Stimulated activated CD8-positive, alpha-beta memory T cell treated with anti-CD3 and anti-CD28 coated beads, Interleukin-7, amount 100 ng/mL, for 1 hour (primary cell): ENCODE measurements at places on chromosomes 11 and 22.

- DNase-seq, result no peak
These were observed 121.2 kb upstream of the VPREB1 start for GRCh38 chr22:22123118-22123959.

GRCh38 chr11:59224351-59224928 is 11.7 kb upstream of the MPEG1 start:
- no peak for DNase-seq

DNA sequence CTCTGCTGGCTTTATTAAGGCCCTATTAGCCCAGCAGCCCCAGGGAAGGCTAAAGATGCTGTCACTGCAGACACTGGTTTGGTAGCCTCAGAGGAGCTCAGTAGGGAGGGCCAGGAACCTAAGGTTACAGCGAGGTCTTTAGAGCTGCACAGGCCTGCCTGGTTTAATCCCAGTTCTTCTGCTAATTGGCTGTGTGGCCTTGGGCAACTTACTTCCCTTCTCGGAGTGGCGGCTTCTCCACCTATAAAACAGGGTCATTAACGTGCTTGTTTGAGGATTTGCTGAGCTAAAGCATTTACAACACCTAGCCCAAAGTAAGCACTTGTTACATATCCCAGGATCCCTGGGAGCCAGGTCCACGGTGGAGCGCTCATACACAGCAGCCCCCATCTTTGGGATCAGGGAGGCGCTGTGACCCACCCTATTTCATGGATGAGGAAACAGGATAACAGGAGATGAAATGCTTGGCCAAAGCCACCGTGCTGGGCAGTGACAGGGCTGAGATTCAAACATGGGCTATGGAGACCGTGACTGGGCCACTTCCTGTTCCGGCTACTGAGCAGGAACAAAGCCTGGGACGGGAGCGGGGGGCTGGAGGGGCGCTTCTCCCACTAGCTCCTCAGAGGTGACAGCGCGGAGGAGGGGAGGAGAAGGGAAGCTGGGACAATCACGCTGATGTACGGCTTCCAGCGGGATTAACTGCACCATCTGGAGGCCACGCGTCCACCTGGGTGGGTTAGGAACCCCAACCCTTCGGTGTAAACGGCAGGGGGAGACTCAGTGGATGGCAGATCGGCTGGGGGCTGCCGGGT is 61.5 kb downstream of the IGLL1 start:
- no peak for DNase-seq

DNA sequence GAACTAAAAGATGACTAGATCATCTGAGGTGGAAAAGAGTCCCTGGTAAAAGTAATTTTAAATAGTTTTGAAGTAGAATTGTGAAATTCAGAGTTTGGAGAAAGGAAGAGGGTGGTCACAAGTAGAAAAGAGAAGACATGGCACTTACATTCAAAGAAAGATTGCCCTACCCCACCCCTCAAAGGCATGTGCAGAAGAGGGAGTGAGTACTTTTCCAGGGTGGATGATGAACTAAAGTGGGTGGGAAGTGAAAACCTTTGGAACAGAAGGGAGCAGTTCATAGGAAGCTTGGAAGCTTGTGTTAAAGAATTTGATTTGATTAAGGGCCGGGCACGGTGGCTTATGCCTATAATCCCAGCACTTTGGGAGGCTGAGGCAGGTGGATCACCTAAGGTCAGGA is 23.6 kb downstream of the SREBF2 start:
- DNase-seq, result no peak

DNA sequence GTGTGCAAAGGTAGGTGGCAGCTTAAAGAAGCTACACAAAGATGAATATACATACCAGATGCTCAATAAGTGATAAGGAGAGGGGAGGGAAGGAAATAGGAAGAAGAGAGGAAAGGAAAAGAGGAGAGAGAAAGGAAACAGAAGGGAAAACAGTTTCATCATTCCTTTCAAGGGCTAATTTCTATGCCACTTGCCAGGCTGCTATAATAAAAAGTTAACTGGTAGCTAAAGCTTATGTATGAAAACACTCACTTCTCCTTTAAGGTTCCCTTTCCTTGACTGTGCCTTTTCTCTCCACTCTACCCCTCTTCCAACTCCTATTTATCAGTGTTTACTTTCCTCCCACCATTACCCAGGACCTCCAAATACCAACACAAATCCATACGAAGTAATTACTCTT is 347.9 kb downstream of the DLG2 start:
- DNase-seq, result no peak

DNA sequence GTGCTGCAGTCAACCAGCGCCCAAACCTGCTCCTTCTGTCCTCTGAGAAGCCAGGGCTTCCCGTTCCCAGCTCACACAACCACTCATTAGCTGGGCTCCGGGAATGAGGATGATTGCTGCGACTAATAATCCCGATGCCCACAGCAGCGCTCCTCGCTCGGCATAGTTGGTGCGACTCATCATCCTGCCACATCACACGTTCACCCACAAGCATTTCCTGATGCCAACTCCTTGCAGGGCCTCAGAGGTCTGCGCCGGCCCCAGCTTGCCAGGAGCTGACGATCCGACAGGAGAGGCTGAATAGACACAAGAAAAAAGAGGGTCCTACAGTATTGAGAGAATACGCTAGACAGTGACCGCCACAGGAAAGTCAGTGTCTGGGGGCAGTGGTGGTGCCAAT is 10.6 kb upstream of the CSNK1E start:
- DNase-seq, result no peak

- no peak for DNase-seq
These were observed 13.0 kb downstream of the ACO2 start for GRCh38 chr22:41481925-41482318.

DNA sequence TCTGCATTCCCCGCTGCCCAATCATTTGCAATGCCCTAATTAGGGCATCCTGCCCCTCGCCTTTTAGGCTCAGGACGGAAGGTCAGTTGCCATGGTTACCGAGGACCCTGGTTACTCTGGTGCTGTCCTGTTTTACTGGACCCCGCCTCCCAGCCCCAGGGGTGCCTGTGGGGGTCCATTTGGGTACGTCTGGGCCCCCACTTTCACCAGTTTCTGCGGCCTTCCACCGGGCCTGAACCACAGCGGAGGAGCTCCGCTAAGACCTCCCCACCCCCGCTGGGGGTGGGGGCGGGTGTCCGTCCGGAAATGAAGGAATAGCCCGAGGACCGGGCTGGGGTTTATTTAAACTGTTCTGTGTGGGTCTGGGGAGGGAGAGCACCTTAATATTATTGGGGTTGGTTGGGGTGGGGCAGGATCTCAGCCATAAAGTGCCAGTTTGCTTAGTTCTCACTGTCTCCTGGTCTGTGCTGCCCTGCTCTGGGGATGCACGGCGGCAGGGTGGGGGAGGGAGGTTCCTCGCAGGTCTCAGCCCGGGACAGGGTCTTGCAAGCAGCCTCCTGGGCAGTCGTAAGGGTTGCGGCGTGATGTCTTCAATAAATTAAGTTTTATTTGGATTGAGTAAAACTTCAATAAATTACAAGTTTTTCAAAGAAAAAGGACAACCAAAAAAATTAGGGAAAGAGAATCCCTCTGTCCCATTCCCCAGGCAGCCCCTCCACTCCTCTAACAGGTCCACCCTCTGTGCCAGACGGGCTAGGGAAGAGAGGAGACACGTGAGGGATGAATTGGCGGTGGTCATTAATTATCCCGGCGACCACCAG is 5.3 kb downstream of the PHOX2A start:
- DNase-seq, result no peak

DNA sequence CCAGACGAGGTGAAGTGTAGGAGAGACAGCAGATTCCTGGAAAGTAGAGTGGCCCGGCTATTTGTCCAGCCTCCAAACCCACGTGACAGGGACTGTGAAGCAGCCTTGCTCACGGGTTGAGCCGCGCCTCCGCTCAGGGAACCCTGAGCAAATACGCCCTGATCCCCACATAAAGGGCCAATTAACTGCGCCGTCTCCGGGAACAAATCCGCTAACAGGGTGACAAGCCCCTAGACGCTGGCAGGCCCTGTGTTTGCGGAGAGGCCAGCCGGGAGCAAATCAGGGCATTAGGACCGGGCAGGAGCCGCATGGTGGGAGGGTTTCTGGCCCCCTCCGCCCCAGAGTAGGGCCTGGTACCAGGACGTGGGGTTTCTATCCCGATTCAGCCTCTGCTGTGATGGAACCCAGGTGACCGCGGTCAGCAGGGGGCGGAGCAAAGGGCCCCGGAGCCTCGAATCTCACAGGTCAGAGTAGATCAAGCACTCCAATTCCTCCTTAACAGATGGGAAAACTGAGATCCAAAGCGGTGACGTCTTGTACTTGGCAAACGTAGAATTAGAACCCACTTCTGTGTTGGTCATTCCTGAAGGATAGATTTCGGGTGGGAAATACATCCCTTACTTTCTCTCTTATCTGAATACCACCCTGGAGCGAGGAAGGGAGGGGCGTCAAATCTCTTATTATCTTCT is 2.0 kb upstream of the ROBO3 start:
- no peak for DNase-seq

- no peak for DNase-seq
These were observed 1552.7 kb upstream of the TENM4 start for GRCh38 chr11:80993536-80993935.

GRCh38 chr11:114762408-114762807 is 84.1 kb downstream of the NXPE2 start:
- no peak for DNase-seq

DNA sequence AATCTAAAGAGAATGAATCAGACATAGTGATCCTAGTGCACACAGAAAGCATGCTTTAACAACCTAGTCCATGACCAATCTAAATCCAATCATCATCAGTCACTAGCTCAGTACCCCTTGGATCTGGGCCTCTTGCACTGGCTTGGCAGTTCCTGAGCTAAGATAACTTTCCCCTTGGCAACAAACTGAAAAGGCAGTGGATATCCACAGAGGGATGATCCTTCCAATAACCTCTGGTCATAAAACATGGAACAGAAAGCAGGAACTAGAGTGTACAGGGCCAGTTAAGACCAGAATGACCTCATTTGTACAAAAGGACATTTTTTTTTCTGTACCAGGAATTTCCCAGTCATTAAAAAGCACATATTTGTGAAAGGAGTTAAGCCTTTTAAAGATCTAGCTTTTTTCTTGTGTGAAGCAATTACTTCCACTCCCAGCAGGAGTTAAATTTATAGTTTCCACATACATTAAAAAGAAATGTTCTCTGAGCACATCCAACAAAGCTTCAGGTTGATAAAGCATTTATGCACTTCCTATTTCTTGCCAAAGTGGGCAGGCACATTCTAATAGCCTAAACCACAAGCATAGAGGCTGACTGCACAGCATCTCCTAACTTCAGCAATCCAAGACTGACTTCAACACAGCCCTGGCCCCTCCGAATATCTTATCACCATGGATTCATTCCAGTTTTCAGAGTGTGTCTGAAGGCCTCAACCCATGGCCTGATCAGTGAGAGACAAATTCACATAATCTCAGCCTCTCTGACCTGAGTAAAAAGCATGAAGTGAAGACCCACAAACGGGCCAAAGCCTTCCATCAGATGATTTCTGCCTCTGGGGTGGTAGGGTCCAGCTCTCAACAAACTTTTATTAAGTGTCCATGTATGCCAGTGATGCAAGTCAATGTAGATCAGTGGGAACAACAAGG is 29.9 kb downstream of the GUCY1A2 start:
- DNase-seq, result no peak

GRCh38 chr11:78995171-78995570 is 420.5 kb upstream of the NARS2 start:
- no peak for DNase-seq

DNA sequence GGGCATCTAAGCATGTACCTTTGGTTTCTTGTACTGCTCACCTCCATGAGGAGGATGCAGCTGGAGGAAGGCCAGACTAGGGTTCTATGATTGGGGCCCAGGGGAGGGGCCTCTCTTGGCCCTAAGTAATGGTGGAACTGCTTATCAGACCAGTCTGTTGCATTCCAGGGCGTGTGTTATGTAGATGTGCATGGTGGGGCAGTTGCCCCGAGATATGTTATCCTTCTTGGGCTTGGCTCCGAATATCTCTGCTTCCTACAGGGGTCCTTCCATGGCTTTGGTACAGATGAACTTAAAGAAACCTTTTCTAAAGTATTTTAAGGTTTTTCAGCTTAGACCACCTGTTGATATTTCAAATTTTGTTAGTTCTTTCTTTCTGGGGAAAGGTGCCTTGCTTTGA is 126.0 kb downstream of the SWAP70 start:
- DNase-seq, result no peak

DNA sequence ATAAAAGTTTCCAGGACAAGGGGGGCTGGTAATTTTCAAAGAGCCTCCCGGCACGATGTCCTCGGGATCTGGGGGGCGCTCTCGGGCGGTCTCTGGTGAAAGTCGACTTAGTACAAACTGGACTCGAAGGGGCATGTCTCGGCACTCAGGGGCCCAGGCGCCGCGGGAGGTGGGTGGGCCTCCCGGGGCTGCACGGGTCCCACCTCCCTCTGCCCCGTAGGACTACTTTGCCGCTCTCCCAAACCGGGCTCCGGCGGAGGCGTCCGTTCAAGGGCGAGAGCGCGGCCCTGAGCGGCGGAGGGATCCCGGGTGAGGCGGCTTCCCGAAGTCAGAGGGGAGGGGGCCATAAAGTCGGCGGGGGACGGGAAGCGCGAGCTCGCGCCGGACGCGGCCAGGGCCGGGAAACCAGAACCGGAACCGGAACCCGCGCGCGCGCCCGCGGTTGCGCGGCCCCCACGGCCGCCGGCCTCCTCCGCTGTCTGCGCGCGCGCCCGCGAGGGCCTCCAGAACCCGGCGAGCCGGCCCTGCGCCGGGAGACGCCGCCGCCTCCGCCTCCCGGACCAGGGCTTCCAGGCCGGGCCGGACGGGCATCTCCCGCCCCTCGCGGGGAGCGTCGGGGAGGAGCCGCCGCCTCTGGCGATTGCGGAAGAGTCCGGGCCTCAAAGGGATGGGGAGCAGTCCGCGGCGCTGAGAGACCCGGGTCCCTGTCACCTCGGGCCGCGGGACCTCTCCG is at the start of gene ARHGEF12:
ARHGEF12 (plus strand) TSS at position 506 of the 733 bp plus-strand sequence. CDS start 831 bp downstream, outside the sequence.
- DNase-seq, result peak; percentile 51

DNA sequence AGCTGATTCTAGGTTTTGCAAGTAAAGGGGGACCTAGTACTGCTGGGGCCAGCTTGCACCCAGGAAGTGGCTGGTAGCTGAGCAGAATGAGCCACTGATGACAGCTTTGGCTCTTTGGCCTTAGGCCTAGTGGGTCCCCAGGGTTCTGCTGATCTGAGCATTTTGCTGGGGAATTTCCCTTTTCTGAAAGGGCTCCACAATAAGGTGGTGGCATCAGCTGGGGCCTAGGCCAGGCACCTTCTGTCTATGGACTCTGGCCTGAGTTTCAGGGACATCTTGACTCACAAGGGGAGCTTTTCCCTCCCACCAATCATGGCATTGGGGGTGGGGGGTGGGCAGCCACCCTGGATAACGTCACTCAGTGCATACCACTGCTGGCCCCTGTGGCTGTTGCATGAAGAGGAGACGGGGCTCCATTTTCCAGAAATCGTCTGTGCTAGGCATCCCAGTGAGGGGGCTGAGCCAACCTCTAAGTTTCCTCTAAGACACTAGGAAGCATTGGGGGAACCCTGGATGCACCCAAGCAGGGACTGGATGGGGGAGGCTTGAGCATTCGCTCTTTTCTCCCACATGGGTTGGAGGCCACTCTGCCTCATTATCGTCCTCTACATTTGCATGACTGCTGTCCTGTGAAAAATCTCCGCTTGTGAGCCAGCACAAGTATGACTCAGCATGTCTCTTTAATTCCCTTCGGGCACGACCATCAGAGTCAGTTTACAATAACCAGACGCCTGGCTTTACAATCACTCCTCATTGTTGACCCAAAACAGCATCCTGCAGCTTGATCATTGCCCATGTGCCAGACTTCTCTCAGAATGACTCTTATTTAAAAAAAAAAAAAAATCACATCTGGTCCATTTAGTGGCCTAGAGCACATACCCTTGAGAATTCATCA is 145.0 kb upstream of the THY1 start:
- DNase-seq, result no peak

- DNase-seq, result no peak
These were observed 34.2 kb downstream of the CCDC81 start for GRCh38 chr11:86408845-86409244.

GRCh38 chr11:128724891-128725611 is 31.2 kb downstream of the FLI1 start:
- DNase-seq, result no peak
